ENCODE measurements at places on chromosomes 16 and 17.

GRCh38 chr16:66933776-66934137 lies 445 bp downstream of the CIAO2B start:
- peak; percentile 51 for DNase-seq

DNA sequence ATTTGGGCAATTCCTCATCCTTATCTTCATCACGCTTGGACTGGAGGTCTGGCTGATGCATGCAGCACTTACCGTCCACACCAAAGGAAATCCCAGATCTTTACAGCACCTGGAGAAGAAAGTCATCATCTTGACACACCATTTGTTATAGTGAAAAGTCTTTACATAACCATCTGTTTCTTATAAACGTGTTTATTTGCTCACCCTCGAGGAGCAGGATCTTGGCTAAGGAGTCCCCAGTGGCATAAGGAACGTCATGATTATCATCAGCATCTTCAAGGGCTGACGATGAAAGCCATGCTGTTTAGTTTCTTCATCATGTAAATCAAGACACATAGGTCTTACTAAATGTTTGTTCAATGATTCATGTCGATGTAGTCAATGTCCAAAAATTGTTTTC lies 248.8 kb upstream of the ELAC2 start:
- no peak for DNase-seq

DNA sequence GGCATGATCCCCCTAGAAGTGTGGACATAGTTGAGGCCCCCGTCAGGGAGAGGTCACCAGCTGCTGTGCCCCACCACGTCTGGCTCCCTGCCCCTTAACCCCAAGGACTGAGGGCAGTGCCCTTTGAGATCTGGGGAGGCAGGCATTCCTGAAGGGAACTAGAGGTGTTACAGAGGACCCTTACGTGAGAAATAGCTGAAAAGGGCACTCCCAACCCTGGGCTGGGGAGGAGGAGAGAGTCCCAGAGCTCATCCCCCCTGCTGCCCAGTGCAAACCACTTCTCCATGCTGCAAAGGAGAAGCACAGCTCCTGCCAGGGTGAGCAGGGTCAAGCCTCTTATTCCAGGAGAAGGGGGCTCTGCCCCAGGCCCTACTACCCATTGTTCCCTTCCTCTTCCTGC lies 10.3 kb upstream of the MINK1 start:
- no peak for DNase-seq

DNA sequence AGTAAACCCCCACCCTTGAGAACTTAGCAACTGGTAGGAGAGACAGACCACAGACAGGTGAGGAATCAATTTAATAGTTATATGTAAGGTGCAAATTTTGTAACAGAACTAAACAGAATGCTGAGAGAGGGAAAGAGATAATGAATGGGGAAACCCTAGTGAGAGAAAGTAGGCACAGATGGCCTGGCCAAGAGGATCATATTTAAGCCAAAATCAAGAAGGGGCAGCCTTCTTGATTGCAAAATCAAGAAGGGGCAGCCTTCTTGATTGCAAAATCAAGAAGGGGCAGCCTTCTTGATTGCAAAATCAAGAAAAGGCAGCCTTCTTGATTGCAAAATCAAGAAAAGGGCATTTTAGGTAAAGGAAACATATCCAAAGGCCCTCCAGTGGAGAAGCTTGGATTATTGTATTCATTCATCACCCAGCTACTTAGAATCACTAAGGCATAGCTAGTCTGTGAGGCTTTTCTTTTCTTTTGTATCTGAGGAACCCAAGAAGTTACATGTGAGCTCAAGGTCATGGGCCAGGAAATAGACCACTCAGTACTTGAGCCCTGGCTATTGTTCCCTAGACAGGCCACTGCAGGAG lies 190.6 kb downstream of the CYLD start:
- no peak for DNase-seq

DNA sequence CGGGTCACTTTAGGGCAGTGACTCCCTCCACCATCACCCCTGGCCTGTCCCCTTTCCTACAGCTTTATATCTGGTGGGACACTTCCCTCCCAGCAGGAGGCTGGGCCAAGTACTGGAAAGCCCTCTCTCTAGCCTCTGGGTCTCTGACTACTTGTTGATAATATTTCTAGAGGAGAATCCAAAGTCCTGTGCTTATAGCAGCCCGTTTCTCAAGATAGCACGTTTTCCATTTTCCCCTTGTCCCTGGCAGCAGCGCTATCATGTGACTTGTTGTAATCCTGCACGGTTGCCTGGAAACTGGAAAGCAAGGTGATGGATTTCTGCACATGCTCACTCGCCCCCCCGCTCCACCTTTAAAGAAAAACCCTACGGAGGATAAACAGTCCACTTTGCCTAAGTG lies 3.3 kb upstream of the AXIN2 start:
- DNase-seq: no peak

DNA sequence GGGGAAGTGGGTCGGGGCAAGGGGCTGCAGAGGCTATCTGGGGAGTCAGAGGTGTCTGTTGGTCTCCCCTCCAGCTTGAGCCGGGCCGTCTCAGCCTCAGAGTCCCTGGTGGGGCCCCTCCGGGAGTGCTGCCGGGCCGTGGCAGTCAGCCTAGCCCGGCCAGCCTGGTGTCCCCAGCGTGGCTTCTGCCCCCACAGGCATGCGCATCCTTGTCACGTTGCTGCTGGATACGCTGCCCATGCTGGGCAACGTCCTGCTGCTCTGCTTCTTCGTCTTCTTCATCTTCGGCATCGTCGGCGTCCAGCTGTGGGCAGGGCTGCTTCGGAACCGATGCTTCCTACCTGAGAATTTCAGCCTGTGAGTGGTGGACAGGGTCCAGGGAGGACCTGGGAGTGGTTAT lies 11.2 kb downstream of the CACNA1G start:
- no peak for DNase-seq

DNA sequence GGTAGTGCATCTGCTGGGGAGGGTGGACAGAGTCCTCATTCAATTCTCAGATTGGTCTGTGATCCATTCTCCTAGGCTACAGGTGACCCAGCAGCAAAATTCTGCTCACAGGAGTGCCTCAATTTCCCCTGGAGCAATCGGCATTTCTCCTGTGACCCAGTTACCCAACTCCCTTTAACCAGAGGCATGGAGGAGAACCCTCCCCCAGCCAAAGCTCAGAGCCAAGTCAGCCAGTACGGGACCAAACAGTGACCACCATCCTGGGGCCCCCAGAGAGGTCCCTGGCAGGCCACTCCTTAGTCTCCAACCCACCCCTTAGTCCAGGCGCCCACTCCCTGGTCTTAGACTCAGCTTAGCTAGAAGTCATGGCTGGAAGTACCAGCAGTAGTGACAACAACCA lies 75.6 kb downstream of the DYNLRB2 start:
- DNase-seq: no peak

DNA sequence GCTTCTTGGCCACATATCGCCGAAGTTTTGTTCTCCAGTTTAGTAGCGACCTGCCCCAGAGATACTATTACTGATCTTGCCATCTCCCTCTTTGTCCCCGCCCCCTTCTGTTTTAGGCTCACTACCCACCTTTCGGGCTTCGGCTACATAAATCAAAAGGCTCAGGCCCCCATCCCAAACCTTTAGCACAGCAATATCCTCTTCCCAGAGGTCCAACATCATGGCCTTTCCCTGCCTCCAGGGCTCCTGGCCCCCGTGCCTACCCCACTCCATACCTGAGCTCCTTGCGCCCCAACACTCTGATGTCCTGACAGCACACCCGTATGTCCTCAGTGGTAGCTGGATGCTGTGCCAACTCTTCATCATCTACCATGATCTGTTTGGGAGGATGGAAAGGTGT lies 2.9 kb upstream of the PSMC5 start:
- DNase-seq: no peak

GRCh38 chr17:52383493-52384100 lies 225.1 kb upstream of the CA10 start:
- DNase-seq: no peak

- DNase-seq: no peak
These were observed 205.6 kb downstream of the SPECC1 start for GRCh38 chr17:20214794-20215193.

GRCh38 chr17:6454495-6455320 lies 10.5 kb downstream of the PIMREG start:
- DNase-seq: no peak

GRCh38 chr17:21389394-21389793 lies 13.2 kb downstream of the KCNJ12 start:
- DNase-seq: no peak

GRCh38 chr17:77619851-77620250 lies 338.7 kb upstream of the TNRC6C start:
- DNase-seq: no peak

- DNase-seq: no peak
These were observed 27.6 kb downstream of the NEUROD2 start for GRCh38 chr17:39580082-39580468.

DNA sequence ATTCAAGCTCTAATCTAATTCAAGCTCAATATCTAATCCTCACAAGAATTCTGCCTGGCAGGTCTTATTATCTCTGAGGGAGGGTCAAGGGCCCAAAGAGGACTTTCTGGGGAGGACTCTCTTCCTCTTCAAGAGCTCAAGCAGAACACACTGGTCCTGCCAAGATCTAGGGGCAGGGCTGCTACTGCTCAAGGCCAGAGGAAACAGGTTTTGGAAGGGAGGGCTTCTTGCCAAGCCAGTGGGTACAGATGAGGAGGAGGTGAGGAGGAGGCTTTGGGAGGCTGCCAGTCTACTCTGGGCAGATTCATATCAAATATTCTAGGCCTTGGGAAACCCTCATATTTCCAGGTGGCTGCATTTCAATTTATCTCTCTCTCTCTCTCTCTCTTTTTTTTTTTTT lies 51.8 kb upstream of the IL34 start:
- DNase-seq: no peak

GRCh38 chr17:2962236-2962635 lies 101.2 kb downstream of the OR1D5 start:
- DNase-seq: no peak

- no peak for DNase-seq
These were observed 334.5 kb downstream of the SEC14L1 start for GRCh38 chr17:77475016-77475976.

DNA sequence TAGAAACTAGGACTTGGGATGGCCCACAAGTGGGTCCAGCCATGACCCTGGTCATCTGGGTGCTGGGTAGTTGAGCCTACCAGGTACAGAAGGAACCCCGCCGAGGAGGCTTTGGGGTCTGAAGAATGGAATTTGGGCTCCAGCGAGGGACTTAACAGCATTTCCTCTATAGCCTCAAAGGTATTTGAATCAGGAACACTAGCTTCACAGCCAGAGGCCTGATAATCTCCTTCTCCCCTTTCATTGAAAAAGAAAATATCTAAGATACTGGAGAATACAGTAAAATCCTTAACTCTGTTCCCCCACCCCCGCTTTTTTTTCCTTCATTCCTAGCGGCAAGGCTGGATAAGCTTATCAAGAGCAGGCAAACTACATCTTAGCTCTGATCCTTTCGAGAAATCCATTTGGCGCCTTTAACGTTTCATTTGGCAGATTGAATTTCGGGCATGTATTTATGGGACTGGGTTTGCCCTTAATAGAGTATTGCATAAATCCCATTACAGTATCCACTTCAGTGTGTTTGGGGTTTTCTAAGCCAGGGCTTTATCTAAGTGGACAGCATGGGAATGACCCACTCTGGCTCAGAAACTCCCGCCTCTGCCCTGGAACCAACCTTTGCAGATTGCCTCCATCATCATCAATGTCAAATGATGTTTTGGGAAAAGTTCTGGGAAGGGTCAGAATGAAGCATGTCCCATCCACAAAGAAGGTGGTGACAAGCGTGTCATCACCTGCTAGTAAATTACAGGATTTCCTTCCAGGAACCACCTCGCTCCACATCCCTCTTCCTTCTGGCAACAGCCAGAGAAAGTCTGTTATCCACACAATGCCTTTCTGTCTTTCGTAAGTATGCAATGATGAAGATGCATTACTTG lies 36.9 kb downstream of the XYLT1 start:
- no peak for DNase-seq

DNA sequence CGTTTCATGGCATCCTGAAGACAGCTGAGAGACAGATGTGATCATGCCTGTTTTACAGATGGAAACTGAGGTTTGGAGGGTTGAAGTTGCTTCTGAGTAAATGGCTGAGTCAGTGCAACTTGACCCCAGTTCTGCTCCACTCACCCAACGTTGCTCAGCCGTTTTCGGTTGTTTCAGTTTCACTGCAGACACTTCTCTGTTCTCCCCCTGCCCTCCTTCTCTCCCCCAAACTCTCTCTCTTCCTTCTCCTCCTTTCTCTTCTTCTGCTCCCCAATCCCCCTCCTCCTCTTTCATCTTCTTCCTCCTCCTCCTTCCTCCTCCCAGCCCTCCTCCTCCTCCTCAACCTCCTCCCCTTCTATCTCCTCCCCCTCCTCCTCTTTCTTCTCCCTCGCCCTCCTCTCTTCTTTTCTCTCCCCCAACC lies 9.4 kb upstream of the CEP20 start:
- DNase-seq: no peak

GRCh38 chr17:2194889-2195335 lies 108.7 kb downstream of the SMG6 start:
- DNase-seq: no peak

DNA sequence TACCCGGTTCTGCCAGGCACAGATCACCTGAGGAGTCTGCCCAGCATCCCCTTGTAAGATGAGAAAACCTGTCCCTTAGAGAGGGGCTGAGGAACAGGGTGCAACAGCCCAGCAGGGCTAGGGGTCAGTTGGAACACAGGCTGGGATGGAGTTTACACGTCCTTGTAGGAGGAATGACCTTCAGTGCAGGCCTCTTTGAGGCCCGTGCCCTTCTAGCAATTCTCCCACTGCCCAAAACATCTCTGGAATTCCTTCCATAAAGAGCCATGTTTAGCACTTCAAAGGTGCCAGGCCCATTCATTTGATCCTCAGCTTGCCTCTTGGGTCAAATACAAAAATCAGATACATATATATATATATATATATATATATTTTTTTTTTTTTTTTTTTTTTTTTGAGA lies 4.5 kb downstream of the CTNS start:
- no peak for DNase-seq

- no peak for DNase-seq
These were observed 326.5 kb downstream of the WWOX start for GRCh38 chr16:78425891-78426510.

- DNase-seq: no peak
These were observed 120.6 kb downstream of the TANC2 start for GRCh38 chr17:63086483-63087185.

GRCh38 chr17:35046740-35047283 lies 16.7 kb downstream of the RFFL start:
- DNase-seq: peak; percentile 34

- no peak for DNase-seq
These were observed 25.1 kb downstream of the IRX5 start for GRCh38 chr16:54955757-54956156.
